Mucosa of gallbladder (tissue), 1 donor: ENCODE measurements at places on chromosomes 7 and 10. TPM values are rescaled to one million over a fixed set of nuclear protein-coding genes. Genes with fewer than 3 reads are reported as not detected.

The FKBP6 gene
- not detected for total RNA-seq

- no peak for DNase-seq
These were observed 56.1 kb upstream of the NOBOX start for GRCh38 chr7:144459635-144460034.

DNA sequence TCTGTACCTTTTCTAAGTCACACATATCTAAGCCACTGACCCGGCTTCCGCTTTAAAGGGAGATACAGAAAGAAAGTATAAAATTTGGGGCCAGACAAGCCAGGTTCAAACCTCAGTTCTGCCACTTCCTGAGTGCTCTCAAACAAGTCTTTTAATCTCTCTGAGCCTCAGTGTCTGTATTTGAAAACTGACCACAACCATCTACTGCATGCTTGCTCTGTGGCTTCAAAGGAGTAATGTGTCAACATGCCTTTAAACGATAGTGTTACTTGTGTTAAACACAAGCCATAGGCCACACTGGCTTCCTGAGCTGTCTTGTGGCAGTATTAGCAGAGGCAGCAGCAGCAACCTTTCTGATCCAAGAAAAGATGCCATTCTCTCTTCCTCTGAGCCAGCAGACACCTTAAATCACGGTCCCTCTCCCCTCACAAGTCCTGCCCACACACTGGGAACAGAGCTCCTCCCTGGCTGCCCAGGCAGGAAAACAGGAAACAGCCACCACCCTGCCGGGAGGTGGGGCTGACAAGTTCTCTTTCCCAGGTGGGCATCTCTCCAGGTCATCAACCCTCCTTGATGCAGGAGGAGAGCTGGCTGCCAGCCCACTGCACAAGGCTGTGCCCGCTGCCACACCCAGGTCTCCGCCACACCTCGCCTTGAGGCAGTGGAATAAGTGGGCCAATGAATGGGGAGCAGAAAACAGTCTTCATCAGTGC, 10.7 kb downstream of the HIP1 start:
- peak; percentile 86 for DNase-seq

DNA sequence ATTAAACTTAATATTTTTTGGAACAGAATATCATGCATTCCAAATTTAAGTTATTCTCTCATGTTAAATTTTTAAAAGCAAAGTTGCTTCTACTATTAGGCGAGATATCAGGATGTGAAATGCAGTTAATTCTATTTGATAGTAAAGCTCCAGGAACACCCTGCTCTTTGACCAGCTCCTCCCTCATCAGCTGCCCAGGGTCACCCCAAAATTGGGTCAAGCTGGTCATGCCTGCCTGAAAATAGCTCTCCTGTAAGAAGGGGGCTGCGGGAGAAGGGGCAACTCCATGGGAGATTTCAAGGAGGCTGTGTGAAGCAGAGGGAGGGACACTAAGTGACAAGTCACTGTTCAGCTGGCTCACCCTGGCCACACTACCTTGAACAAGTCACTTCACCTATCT, 5.9 kb downstream of the PPP1R3C start:
- no peak for DNase-seq

GRCh38 chr10:79335470-79336235, 11.6 kb upstream of the PPIF start:
- no peak for DNase-seq

DNA sequence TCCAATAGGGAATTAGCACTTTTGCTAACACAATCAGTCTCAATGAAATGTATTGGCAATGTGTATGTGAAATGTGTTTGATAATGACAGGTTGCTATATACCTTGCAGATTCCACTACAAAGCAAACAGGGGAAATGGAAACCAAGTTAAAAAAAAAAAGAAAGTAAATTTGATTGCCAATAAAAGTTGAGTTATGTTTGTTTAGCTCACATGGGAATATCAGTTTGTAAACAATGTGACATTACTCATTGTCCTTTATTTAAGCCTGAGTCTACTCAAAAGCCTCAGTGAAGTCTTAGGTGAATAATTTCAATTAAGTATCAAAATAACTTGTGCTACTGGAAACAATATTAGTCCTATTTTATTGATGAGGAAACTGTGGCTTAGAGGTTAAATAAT, 285.2 kb downstream of the CACNA2D1 start:
- no peak for DNase-seq
